B cell (primary cell): ENCODE measurements at places on chromosomes 2 and 18. TPM values are rescaled to one million over a fixed set of nuclear protein-coding genes. Genes with fewer than 3 reads are reported as not detected.

The PPP1R7 gene
- 50.9 and 51.7 TPM in 2 replicates for total RNA-seq

The RFX8 gene
- total RNA-seq, result not detected in 2 replicates

The COLEC12 gene
- not detected in 2 replicates for total RNA-seq

GRCh38 chr2:33859176-33859575, 260.1 kb upstream of the FAM98A start:
- DNase-seq, result no peak

DNA sequence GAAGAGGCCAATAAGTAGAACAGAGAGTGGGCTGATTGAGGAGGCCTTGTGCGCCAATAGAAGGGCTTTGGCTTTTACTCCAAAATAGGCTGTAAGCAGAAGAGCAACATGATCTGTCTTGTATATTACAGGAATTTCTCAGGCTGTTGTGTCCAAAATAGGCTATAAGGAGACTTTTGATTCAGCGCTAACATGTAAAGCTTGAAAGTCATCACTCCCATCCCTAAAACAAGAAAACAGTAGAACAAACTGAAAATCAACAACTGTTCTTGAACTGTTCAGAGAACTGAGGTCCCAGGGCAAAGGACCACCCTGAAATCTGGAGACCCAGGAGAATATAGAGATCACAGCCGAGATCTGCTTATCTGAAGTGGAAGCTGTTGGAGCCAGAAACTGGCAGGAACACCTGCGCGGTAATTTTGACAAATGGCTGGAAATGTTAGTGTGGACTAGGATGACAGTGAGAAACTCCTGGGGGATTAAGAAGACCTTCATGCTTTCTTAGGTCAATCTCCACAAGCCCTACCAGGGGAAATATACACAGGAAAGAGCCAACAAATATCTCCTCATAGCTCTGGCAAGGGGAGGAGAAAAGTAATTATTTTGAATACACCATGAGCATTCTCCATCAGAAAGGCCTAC, 258.6 kb downstream of the RBM43 start:
- DNase-seq, result no peak

GRCh38 chr2:236334122-236334876, 70.1 kb upstream of the ASB18 start:
- DNase-seq, result no peak

The ADD2 gene
- 21.7 and 22.3 TPM in 2 replicates for total RNA-seq

The TM4SF20 gene
- not detected in 2 replicates for total RNA-seq

DNA sequence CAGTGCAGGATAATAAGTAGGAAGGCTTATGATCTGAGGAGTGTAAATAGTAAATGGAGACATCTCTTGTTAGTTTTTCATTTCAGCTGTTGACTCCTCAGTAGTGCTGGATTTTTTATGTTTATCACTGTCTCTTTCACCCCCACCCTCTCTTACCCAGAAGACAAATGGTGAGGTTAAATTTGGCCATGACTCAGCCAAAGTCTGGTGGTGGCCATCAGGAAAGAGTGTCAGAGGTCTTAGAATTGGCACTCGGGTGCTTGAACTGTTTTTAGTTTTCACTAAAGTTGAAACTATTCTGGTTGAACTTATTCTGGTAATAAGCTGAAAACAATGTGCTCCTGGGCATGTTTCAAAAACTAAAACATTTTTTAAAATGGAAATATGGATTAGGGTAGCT, 123.3 kb downstream of the FHOD3 start:
- no peak for DNase-seq

- DNase-seq, result peak; percentile 41
These were observed 18.8 kb upstream of the FN1 start for GRCh38 chr2:215454519-215455246.

DNA sequence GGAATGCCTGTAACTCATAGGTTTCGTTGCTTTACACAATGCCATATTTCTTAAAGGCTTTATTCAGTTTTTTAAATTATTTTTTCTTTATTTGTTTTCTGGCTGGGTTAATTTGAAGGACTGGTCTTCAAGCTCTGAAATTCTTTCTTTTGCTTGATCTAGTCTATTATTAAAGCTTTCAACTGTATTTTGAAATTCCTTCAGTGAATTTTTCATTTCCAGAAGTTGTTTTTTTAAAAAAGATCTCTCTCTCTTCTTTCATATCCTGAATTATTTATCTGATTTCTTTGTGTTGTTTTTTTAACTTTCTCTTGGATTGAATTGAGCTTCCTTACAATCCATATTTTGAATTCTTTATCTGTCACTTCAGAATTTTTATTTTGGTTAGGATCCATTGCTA, 239.9 kb upstream of the CTAGE1 start:
- DNase-seq, result no peak

DNA sequence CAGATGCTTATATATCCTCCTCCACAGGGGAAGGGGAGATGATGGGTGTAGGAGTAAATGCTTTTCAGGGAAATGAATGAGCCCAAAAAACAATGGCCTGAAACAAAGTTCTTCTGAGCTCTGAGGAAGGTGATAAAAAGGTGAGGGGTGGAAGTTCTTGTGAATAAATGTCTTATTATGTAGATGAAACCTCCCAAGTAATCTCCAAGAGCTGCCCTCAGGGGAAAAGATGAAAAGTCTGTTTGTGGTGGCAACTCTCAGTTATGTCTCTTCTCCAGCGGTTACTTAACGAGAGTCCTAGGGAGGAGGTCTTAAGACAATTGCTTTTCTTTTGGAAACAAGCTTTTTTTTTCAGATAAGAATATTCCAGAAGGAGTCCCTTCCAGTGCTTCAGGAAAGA, 115.5 kb upstream of the CHAC2 start:
- no peak for DNase-seq

- DNase-seq, result no peak
These were observed 112.1 kb downstream of the MCFD2 start for GRCh38 chr2:46803547-46803878.

The ARHGAP15 gene
- 187 and 198 TPM in 2 replicates for total RNA-seq

The CYTIP gene
- 327 and 358 TPM in 2 replicates for total RNA-seq

The WDR33 gene
- 95.2 and 101 TPM in 2 replicates for total RNA-seq

DNA sequence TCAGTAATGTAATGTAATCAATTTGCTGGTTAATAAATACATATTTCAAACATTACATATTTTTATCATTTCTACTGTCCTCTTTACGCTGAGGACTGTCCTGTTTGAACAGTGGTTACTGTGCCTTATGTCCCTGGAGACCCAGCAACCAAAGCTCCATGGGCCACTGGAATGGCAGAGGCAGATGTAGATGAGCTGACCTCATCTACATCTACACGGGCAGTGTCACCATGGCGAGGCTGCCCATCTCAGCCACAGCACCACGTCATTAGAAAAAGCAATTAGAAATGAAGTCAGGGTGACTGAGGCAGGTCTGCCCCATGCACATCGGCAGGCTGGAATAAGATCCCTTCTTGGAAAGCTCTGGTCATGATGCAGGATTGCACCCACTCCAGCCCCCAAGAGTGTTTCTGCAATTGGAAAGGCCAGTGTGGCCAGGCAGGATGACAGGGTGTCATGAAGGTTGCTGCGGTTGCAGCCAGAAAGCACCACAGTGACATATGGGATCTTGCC, 237.5 kb downstream of the NDUFA10 start:
- no peak for DNase-seq

DNA sequence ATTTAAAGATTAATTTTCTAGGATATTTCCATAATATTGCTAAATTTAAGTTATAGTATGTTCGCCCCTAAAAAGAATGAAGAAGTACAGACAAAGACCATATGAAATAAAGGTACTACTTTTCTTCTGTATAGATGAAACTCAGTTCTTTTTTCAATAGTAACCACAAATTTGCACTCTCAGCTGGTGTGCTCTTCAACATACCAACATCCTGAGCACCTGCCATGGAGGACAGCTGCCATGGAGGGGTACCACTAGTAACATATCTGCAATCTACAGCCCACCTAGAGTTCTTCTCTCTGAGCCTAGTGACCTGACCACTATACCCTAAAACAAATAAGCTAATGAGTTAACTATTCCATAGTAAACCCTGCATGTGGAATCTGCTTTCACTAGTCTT, 36.8 kb upstream of the ERCC3 start:
- DNase-seq, result no peak
